Fibroblast of upper back skin (primary cell): ENCODE measurements at places on chromosomes 1 and 21.

DNA sequence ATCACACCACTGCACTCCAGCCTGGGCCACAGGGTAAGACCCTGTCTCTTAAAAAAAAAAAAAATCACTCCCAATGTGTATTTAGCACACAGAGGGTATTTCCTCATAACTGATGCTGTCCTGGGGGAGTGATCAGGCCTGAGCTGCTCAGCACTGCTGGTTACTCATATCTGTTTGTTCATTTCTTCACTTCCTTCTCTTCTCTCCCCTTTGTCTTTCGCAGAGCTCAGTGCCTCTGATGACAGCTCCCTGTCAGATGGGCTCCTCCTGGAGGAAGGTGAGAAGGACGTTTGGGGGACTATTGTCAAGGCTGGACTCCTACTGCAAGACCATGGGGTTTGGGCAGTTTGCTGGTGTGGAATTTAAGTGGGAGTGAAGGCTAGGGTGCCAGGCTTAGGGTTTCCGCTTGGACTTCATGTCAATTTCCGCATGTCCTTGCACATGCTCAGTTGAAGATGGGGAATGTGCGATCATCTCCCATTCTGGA, 13.0 kb downstream of the INAVA start:
- DNase-seq = peak; percentile 17

GRCh38 chr1:204721373-204722055, 36.0 kb upstream of the LRRN2 start:
- DNase-seq = no peak

GRCh38 chr1:233614173-233614742, 352 bp downstream of the KCNK1 start:
- peak; percentile 29 for DNase-seq

- no peak for DNase-seq
Observed at GRCh38 chr1:231949277-231950091, 322.9 kb downstream of the DISC1 start.

- DNase-seq = no peak
Observed at GRCh38 chr1:202374099-202374498, 25.6 kb downstream of the PPP1R12B start.

DNA sequence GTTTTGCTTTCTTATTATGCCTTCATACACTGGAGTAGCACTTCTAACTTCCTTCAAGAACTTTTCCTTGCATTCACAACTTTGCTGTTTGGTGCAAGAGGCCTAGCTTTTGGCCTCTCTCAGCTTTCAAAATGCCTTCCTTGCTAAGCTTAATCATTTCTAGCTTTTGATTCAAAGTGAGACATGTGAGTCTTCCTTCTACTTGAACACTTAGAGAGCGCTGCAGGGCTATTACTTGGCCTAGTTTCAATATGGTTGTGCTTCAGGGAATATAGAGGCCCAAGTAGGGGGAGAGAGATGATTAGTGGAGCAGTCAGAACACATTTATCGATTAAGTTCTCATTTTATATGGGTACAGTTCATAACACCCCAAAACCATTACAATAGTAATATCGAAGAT, 12.4 kb downstream of the ANGEL2 start:
- DNase-seq = no peak

GRCh38 chr1:229281339-229281926, 10.5 kb downstream of the RAB4A start:
- DNase-seq = peak; percentile 18

GRCh38 chr21:37208056-37208721, 58.9 kb downstream of the VPS26C start:
- DNase-seq = no peak

GRCh38 chr1:165143437-165144065, 213.0 kb downstream of the LMX1A start:
- DNase-seq = no peak

- peak; percentile 44 for DNase-seq
Observed at GRCh38 chr1:245475961-245476516, 321.3 kb downstream of the KIF26B start.

- peak; percentile 64 for DNase-seq
Observed at GRCh38 chr1:62746086-62746808, 37.7 kb upstream of the ATG4C start.
